T follicular helper cell (primary cell): ENCODE measurements at places on chromosomes 12 and 14.

DNA sequence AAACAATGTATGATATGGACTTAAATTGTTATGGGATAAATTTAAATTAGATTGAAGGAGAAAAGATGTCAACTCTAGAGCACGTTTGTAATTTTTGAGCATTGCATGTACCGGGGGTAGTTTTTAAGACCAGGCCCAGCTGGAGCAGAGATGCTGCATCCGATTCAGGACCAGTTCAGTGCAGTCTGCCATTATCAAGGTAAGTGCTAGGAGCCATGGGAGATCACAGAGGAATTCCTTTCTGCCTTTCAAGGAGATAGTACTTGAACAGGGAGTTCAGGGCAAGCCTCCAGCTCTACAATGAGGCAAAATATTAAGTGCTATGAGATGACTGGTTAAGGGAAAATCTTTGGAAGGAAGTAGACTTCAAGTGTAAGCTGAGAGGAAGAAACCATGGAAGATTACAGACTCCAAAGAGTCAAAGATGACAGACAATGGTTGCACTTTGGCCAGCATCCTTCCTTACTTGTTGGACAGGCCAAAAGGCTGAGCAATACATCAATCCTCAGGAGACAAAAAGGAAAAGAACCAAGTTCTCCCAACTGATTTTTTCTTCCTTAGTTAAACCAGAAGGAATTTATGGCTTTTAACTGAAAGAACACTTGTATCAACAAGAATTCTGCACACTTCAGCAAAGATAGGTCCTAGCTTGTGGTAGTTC lies 113.2 kb upstream of the HIF1A start:
- no peak for DNase-seq

DNA sequence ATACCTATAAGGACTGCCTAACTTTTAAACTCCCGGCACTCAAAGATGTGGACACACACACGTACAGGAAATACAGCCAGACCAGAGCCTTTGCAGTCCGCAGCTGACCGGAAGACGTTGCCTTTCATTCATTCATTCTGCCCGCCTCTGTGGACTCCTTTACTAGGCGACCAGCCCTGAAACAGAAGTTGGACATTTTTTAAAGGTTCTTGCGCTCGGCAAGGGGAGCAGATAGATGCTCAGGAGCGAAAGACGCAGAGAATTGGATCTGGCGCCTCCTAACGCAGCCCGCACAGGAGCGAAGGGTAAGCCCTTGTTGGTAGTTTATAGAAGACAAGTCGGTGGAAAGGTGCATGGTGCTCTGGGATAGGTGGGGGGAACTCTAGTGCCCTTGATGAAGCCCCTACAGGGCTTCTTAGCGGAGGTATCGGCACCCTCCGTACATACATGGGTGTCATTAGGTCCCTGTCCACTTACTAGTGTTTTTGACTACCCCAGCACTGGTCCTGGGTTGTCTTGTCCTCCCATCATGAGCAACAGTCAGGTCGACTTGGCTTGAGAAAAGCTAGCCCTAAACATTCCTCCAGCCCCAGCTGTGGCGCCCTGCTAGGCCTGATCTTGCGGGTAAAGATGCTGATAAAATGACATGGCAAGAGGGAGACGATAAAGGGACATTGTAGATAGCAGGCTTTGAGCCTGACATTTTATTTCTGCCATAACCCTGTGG lies at the start of gene KDM2B:
KDM2B (minus strand) TSS at position 65 of the 727 bp plus-strand sequence. CDS start 112 bp downstream, outside the sequence.
- DNase-seq: no peak

GRCh38 chr12:71780237-71780822 lies 25.7 kb downstream of the RAB21 start:
- peak; percentile 33 for DNase-seq

GRCh38 chr14:94593749-94594431 lies 12.7 kb downstream of the SERPINA5 start:
- no peak for DNase-seq

DNA sequence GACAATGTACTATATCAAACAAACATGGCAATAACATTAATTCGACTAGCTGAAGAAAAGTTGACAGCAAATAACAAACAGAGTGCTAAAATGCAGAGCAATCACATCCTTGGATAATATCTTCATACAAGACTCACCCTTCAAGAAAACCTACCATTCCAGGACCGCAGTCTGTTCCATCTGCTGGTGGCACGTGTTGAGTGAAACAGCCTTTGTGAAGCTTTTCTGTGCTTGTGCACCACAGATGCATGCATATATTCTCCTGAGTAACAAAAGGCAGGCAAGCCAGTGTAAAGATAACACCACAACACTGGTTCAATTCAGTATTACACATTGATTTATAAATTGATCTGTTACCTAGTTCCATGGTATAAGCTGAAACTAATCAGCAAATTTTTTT lies 89.3 kb downstream of the ADAMTS20 start:
- DNase-seq: no peak

DNA sequence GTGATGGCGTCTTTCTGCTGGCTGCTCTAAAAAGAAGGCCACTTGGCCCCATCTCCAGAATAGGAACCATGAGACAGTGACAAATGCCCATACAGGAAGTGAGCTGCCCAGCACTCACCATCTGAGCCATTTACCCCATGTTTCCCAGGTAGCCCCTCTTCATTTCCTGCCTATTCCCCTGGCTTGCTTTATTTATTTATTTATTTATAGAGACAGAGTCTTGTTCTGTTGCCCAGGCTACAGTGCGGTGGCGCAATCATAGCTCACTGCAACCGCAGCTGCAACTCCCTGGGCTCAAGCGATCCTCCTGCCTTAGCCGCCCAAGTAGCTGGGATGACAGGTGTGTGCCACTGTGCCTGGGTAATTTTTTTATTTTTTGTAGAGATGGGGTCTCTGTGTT lies 71.2 kb downstream of the RIN3 start:
- DNase-seq: no peak

GRCh38 chr14:96727073-96727472 lies 70.1 kb upstream of the VRK1 start:
- no peak for DNase-seq

DNA sequence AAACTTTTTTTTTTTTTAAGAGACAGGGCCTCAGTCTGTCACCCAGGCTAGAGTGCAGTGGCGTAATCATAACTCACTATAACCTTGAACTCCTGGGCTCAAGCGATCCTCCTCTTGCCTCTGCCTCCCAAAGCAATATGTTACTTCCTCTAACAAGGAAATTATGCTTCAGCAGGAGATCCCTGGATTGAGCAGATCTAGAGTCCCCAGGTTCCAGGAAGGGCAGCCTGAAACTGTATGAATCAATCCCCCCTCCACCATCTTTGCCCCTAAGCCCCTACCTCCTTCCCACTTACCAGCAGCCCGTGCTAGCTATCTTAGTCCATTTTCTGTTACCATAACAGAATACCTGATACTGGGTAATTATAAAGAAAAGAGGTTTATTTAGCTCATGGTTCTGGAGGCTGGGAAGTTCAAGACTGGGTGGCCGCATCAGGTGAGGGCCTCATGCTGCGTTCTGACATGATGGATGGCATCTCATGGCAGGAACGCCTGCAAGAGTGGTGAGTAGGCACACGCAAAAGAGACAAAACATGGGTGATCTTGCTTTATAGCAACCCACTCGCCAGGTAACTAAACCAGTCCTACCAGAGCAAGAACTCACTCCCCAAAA lies 5.0 kb downstream of the TAMALIN start:
- no peak for DNase-seq

DNA sequence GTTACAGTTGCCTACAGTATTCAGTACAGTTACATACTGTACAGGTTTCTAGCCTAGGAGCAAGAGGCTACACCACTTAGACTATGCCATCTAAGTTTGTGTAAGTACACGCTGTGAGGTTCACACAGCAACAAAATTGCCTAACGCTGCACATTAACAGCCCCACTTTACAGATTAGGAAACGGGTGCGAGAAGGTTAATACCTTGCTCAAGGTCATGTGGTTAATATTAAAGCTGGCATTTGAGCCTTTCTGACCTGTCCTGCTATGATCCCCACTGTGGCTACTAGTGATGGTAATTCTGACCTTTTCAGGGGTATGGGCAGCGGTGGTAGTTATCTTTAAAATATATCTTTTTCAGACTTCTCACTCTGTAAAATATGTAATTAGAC lies 20.9 kb downstream of the ACVR1B start:
- no peak for DNase-seq

DNA sequence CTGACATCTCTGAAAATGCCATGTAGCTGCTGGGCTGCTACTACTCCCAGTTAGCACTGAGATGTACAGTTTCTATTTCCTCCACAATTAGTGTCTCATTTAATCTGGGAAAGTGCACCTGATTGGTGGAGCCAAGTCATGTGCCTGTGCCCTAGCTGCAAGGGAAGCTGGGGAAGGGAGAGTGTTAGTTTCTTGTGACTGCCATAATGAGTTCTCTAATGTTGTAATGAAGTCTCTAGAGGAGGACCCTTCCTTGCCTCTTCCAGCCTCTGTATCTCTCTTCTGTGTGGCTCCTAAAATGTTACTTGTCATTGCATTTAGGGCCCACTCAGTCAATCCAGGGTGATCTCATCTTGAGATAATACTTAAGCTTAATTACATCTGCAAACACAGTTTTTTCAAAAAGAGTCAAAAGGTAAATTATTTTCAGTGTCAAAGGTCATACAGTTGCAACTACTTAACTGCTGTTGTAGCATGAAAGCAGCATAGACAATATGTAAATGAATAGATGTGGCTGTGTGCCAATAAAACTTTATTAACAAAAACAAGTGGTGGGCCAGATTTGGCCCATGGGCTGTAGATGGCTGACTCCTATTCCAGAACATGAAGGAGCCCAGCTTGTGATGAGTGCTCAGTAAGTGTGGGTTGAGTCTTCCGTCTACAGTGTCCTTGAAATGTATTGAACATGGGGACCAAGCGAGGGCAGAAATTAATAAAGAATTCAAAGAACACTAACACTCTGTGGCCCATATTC lies 137.2 kb upstream of the MAP1LC3B2 start:
- DNase-seq: no peak

- no peak for DNase-seq
Measured at GRCh38 chr14:32820181-32820580, 118.5 kb upstream of the NPAS3 start.
